NCI-H460 (cell line): ENCODE measurements at places on chromosomes 2 and 18. TPM values are rescaled to one million over a fixed set of nuclear protein-coding genes. Genes with fewer than 3 reads are reported as not detected.

GRCh38 chr2:204019572-204020501 is 83.3 kb downstream of the ICOS start:
- no peak for DNase-seq

DNA sequence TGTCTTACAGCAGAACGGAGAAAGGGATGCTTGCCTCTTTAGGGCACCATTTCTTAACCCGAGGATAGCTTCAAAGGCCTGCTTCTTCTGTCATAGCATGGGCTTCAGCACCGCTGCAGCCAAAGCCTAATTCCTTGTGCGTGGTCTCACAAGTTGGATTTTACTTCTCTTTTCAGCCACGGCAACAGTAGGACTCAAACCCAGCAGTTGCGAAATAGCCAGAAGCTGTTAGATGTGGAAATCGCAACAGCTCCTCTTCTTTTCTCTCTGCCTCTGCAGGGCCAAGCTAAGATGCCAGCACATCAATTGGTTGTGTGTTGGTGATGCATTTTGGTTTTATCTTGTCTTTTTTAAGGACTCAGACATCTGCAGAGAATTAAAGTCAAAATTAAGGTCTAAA is 3.1 kb downstream of the NRXN1 start:
- DNase-seq, result no peak

The KLHL30 gene
- 0.05 TPM in 1 of 2 replicates, not detected in the other for total RNA-seq

The MEP1B gene
- 0.20 TPM in 1 of 2 replicates, not detected in the other for total RNA-seq

The PROM2 gene
- total RNA-seq, result 0.06 and 0.15 TPM in 2 replicates
